Lower leg skin (tissue), 4 donors: ENCODE measurements at places on chromosomes 7 and 10.

GRCh38 chr7:17506095-17506494 is 207.6 kb downstream of the AHR start:
- no peak for DNase-seq

DNA sequence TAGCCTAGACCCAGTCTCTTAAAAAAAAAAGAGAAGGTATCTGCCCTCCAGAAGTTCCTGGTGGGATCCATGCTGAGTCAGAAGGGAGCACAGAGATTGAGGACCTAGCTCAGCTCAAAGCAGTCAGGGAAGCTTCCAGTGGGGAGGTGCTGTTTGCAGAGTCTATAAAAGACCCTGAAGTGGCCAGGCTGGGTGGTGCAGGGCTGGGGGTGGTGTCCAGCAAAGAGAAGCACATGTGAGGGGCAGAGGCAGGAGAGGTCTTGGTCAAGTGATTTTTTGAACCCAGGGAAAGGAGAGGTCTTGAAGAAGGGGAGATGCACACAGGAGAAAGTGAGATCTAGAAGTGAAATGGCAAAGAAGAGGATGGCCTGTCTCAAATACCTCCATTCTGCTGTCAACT is 130.4 kb upstream of the PODXL start:
- DNase-seq = peak; percentile 40

DNA sequence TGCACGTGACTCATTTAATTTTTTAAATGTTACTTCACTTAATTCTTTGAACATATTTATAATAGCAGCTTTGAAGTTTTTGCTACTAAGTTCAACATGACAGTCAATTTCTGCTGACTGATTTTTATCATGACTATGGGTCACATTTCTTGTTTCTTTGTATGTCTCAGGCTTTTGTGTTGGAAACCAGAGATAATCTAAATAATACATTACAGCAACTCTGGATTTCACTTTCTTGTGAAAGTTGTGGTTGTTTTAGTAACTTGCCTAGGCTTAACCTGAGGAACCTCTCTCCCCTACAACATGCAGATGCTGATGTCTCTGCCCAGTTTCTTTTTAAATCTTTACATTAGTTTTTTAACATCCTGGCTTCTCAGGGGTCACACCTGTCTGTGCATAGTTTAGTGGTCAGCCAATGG is 180.8 kb downstream of the CCDC71L start:
- no peak for DNase-seq

- no peak for DNase-seq
These were observed 1.9 kb downstream of the BRAF start for GRCh38 chr7:140922741-140923345.

DNA sequence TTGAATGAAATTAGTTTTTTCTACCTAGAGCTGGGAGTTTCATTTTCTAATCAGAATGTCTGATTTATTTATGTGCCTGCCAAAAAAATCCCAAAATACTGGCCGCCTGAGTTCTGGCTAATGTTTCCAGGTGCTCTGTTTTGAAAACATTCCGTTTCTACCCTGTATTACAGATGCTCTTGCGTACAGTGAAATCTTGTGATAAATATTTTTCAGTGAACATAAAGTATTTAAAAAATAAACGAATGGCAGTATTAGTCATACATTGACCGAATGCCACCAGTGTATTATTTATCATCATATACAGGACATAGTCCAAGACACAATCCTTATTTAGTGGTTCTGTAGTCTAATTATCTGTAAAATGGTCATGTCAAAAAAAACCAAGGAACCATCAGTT is 102.8 kb downstream of the KAT6B start:
- DNase-seq = no peak

DNA sequence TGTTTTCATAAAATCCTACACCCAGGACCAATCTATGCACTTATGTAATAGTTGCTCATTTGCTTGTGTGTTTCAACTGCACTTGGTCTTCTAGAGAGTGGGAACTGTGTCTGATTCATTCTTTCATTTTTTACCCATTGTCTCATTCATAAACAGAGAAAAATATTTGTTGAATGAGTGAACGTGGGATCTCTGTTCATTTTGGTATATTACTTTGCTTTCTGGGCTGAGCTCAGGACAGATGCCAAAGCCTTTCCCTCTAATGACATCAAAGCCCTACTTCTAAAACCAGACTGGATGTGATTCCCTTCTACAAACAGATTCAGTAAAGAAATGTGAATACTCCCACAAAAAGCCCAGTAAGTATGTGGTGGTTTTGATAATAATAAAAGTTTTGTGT is 145.2 kb downstream of the ST7 start:
- no peak for DNase-seq

- DNase-seq = no peak
These were observed 93.0 kb downstream of the EBF3 start for GRCh38 chr10:129870961-129871621.

GRCh38 chr10:119358567-119358966 is 151.2 kb downstream of the GRK5 start:
- DNase-seq = no peak

DNA sequence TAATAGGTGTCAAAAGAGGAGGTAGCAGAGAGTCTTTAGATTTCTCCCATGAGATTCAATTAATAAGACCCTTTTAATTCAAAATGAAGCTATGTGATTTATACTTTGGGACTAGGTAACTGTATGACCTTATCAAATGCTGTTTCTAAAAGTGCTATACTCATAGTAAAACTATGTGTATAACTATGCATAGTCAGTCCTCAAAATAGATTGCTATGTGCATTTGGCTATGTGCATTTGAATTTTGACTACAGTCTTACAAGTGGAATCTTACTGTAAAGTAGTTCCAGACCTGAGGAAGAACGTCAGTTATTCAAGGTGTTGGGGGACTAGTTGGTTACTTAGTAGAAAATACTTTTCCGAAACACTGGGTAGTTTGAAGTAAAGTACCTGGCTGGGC is 36.9 kb downstream of the ADD3 start:
- no peak for DNase-seq

DNA sequence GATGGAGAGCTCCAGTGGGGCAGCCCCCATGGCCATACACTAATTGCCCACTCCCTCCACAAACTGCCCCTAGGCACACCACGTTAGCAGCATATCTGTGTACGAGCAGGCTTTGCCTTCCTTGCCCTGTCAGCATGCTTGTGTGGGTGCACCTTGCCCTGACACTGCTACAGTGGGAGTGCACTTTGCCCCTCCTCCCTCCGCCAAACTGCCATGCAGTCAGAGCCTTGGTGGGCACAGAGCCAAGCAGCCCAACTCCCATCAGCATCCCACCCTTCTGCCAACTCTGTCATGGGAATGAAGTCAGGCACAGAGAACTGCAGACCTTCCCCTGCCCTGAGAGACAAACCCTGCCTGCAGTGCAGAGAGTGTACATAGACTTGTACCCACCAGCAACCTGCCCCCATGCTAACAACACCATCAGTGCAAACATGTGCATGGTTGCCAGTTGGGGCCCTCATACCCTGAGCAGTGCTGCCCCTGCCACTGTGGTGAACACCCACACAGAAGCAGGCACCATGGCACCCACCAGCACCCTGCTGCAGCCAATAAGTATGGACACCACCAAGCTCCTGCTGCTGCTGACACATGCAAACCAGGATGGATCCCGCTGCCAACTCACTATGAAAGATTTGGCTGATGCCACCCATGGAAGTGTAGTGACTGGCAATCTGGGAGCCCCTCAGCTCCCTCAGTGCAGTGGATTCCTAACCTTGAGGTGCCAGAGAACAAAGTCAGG is 1197.7 kb upstream of the CELF2 start:
- no peak for DNase-seq

DNA sequence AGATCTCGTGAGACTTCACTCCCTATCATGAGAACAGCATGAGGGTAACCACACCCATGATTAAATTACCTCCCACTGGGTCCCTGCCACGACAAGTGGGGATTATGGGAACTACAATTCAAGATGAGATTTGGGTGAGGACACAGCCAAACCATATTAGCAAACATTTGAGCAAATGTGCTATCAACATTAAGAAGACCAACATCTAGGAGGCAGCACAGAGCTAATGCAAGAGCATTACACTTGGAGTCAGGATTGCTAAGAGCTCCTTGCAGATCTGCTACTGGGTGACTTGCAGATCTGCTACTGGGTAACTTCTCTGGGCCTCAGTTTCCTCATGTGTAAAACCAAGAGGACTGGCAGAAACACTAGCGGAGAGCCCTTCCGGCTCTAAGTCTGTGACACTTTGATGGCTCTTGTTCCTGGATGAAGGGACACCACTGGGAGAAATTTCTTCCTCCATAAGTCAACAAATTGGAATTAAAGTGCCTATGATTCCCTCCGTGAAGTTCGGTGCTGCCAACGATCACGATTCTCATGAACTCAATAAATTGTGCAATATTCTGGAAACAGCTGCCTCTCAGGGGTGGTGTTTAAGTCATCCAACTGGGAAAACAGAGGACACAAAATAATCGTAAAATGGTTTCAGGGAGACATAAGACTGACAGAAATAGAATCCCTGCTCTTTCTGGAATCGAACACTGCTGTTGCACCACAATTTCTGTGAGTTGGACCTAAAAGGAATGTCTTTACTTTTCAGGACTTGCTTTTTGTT is 115.8 kb upstream of the ITGB1 start:
- no peak for DNase-seq

DNA sequence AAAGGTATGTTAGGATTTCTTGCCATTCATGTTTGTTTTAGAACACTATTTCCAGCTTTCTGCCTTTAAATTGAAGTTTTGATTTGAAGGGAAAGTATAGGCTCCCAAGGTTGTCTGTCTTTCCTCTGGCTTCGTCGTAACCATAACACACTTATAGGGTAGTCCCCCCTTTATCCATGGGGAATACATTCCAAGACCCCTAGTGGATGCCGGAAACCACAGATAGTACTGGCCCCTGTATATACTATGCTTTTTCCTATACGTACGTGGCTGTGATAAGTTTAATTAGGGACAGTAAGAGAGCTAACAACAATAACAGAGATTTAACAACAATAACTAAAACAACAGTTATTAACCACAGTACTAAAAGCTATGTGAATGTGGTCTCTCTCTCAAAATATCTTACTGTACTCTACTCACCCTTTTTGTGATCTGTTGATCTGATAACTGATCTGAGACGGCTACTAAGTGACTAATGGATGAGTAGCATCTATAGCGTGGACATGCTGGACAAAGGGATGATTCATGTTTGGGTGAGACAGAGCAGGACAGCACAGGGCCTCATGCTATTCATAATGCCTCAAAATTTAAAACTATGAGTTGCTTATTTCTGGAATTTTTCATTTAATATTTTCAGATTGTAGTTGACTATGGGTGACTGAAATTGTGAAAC is 273.1 kb downstream of the AUTS2 start:
- DNase-seq = no peak

DNA sequence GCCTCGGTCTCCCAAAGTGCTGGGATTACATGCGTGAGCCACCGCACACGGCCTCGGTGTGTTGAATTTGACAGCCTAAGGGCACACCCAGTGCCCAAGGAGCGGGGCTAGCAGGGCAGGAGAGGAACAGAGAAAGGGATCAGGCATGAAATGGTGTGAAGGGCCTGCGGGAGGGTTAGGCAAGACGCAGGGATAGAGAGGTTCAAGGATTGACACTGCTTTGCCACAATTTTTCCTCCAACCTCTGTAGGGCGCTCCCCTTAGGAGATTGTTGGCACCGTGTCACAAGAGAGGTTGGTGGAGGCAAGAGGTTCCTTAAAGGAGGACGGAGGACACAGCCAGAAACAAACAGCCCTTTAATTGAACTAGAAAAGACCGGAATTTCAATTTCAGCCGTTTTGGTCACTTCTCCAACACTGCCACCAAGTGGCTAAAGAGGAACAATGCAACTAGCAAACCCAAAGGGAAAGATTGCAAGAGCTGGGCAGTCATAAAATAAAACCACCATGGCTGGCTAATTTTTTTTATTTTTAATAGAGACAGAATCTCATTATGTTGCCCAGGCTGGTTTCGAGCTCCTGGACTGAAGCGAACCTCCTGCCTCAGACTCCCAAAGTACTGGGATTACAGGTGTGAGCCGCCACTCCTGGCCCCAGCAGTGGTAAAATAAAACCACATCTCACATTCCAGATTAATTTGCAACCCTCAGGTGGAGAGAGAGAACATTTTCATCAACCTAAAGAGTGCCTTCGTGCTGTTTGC is 6.9 kb upstream of the CREB3L2 start:
- DNase-seq = no peak
